ENCODE measurements at places on chromosomes 5 and 9.

- peak; percentile 6 for DNase-seq
These were observed 1260.8 kb upstream of the WWC1 start for GRCh38 chr5:167030500-167031120.

- DNase-seq, result no peak
These were observed 789.9 kb upstream of the C9orf72 start for GRCh38 chr9:28363151-28363562.

GRCh38 chr5:130077007-130077406 is 172.7 kb downstream of the CHSY3 start:
- no peak for DNase-seq

- DNase-seq, result no peak
These were observed 14.0 kb upstream of the GLRX start for GRCh38 chr5:95836544-95836943.

GRCh38 chr9:6788162-6789016 is 30.6 kb downstream of the KDM4C start:
- DNase-seq, result no peak

- DNase-seq, result no peak
These were observed 38.0 kb downstream of the CDO1 start for GRCh38 chr5:115778417-115778816.

- DNase-seq, result no peak
These were observed 18.3 kb downstream of the MOCS2 start for GRCh38 chr5:53091289-53091688.

GRCh38 chr5:93572608-93573353 is 8.2 kb downstream of the NR2F1-AS1 start:
- no peak for DNase-seq

DNA sequence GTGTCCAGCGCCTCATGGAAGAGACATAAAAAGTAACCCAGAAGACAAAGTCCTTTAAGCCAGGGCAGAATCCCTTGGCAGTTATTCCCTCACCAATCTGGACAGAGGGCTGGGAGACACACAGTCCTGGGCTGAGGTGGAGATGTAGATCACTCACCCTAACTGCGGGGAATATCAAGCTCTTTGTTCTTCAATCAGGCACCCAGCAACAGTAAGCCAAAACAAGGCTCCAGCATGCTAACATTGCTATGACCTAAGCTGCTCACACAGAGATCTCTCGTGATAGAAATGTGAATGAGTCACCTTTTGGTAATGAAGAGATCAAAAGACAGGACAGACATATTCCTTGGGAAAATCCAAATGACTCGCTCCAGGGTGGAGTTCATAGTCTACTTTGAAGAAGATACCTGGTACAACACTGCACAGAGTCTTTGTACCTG is 101.3 kb downstream of the FBN2 start:
- DNase-seq, result no peak

GRCh38 chr5:80036615-80037014 is 1.5 kb downstream of the THBS4 start:
- no peak for DNase-seq

- DNase-seq, result peak; percentile 53
These were observed 505 bp downstream of the SPTAN1 start for GRCh38 chr9:128552744-128553440.

DNA sequence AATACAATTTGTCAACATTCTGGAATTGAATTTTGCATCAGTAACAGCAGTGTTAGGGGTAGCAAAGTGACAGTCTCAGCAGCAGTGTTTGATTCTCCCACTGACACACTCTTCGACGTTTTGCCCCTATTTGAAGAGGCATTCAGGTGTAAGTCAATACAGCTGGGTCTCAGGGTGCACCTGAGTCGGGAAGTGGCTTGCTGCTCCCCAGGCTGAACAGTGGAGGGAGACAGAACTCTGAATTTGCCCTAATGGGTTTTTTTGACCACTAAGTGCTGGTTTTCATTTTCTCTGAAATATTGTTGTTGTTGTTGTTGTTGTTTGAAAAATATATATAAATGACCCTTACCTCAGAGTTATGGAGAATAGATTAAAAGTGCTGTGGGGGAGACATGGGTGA is 223.2 kb downstream of the TLR4 start:
- no peak for DNase-seq

DNA sequence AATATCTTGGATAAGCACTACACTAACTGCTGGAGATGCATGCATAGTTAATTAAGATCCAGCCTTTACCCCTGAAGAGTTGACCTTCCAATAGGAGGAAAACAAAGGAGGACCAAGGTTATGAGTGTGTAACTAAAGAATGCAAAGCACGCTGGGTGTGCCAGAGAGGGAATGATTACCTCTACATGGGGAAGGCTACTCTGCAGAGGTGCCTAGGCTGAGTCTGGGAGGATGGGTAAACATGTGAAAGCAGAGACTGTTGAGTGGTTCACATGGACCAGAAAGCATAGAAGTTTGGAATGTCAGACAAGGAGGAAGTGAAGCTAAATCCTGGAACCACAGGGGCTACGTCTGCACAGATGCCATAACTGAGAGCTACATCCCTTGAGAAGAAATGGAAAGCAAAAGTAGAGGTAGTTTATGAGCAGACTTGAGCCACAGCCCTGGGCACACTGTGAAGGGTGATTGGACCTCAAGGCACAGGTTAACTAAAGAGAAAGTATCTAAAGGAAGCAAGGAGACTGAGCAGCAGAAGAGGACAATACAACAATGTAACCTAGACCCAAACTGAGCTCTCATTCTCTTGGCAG is 176.2 kb downstream of the DENND1A start:
- no peak for DNase-seq

All from GM10248 (cell line).